Breast epithelium (tissue), 4 donors: ENCODE measurements at places on chromosomes 3 and 15. TPM values are rescaled to one million over a fixed set of nuclear protein-coding genes. Genes with fewer than 3 reads are reported as not detected.

- DNase-seq: no peak
- no peak overlapping the region for H3K4me3 ChIP-seq
- H3K4me1 ChIP-seq: no peaks in the 10 kb centered on the region
- H3K27me3 ChIP-seq: no peaks in the 10 kb centered on the region
- no peaks in the 10 kb centered on the region for H3K36me3 ChIP-seq
- H3K27ac ChIP-seq: no peak overlapping the region
These were observed 809.7 kb downstream of the NR2F2 start for GRCh38 chr15:97140216-97140615.

- no peaks in the 10 kb centered on the region for H3K4me1 ChIP-seq
- H3K36me3 ChIP-seq: no peaks in the 10 kb centered on the region
- H3K27me3 ChIP-seq: no peaks in the 10 kb centered on the region
- no peak overlapping the region for H3K27ac ChIP-seq
- H3K4me3 ChIP-seq: no peak overlapping the region
- no peak for DNase-seq
These were observed 246.0 kb downstream of the MYRIP start for GRCh38 chr3:40055361-40055760.

- H3K4me3 ChIP-seq: no peak overlapping the region
- no peaks in the 10 kb centered on the region for H3K4me1 ChIP-seq
- no peak overlapping the region for H3K27ac ChIP-seq
These were observed 4.5 kb downstream of the ARPIN start for GRCh38 chr15:89908226-89908625.

The BFSP2 gene
- not detected for total RNA-seq

The GP9 gene
- total RNA-seq: not detected

The C3orf33 gene
- total RNA-seq: 5.6 TPM

The TMEM108 gene
- total RNA-seq: 0.44 TPM

The KBTBD12 gene
- total RNA-seq: 0.32 TPM

The GALNT15 gene
- total RNA-seq: 492 TPM

The NR2E3 gene
- 2.9 TPM for total RNA-seq
